ENCODE measurements at places on chromosomes 11 and 22. TPM values are rescaled to one million over a fixed set of nuclear protein-coding genes. Genes with fewer than 3 reads are reported as not detected.

The C22orf15 gene
- not detected for total RNA-seq

The PLEKHA7 gene
- total RNA-seq, result 6.4 TPM

The KRTAP5-7 gene
- total RNA-seq, result not detected

The RIMBP3B gene
- total RNA-seq, result 0.09 TPM

The GRAP2 gene
- not detected for total RNA-seq

The NXPE1 gene
- total RNA-seq, result not detected

The HTATIP2 gene
- total RNA-seq, result 94.3 TPM

The MUC5AC gene
- not detected for total RNA-seq

The SVIP gene
- 16.5 TPM for total RNA-seq

The GPR137 gene
- 11.5 TPM for total RNA-seq

The TTC28 gene
- total RNA-seq, result 27.2 TPM

The CYP2D6 gene
- 0.09 TPM for total RNA-seq

The CRYBA4 gene
- total RNA-seq, result not detected

The CSKMT gene
- total RNA-seq, result 5.8 TPM

The DDX25 gene
- not detected for total RNA-seq

The ABCG4 gene
- total RNA-seq, result 0.05 TPM

The TENM4 gene
- 2.9 TPM for total RNA-seq

The OSBP2 gene
- 18.0 TPM for total RNA-seq

The ARHGAP20 gene
- 1.0 TPM for total RNA-seq

The OR51V1 gene
- not detected for total RNA-seq

The PGR gene
- not detected for total RNA-seq

The FGF3 gene
- not detected for total RNA-seq

The SPI1 gene
- not detected for total RNA-seq

The OR4A16 gene
- total RNA-seq, result not detected

The SLC25A17 gene
- total RNA-seq, result 29.0 TPM

The FOLR2 gene
- not detected for total RNA-seq

The SCGB1C1 gene
- total RNA-seq, result not detected

The OR5A1 gene
- under 0.01 TPM for total RNA-seq

The ZFP91 gene
- total RNA-seq, result 45.8 TPM

The C22orf42 gene
- not detected for total RNA-seq

The TRIM29 gene
- total RNA-seq, result not detected

The OR52N2 gene
- not detected for total RNA-seq

Measured in dermis blood vessel endothelial cell (primary cell).